Right atrium auricular region (tissue), 2 donors: ENCODE measurements at places on chromosomes 6 and 20. TPM values are rescaled to one million over a fixed set of nuclear protein-coding genes. Genes with fewer than 3 reads are reported as not detected.

Gene TXLNB
- 74.7 TPM for total RNA-seq

Gene APOM
- total RNA-seq = 1.2 TPM

Gene COL12A1
- total RNA-seq = 29.7 TPM

Gene PROKR2
- not detected for total RNA-seq

DNA sequence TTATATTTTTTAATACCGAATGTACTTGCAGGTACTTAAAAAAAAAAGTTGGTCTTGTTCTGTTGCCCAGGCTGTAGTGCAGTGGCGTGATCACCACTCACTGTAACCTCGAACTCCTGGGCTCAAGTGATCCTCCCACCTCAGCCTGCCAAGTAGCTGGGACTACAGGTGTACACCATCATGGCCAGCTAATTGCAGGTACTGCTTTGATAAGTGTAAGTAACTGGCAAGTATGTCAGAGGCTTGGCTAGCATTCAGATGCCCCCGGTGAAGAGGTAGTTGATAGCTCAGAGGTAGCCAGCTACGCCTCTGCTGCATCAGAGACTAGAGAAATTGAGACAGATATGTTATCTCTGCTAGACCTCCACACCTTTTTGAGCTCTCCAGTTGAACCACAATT is 40.5 kb downstream of the BTBD9 start:
- DNase-seq = no peak
- no peaks in the 10 kb centered on the region for H3K4me1 ChIP-seq
- peak overlapping the region; percentile 43 for H3K27ac ChIP-seq
- no peaks in the 10 kb centered on the region for H3K27me3 ChIP-seq
- H3K36me3 ChIP-seq = no peaks in the 10 kb centered on the region

DNA sequence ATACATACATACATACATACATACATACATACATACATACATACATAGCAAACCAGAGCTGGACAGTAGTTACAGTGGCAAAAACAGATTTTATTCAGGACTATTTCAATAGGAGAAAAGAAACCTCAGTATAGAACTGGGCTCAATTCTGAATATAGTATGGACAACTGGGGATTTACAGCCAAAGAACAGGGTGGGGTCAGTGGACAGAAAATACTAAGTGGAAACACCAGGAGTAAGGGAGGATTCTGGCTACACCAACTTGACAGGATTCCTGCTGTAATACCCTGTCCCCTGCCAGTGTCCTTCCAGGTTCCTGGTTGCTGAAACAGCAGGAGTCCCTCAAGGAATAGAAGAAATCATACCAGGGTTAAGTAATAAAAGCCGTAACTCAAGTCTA is 293.1 kb downstream of the SLC35F1 start:
- H3K27me3 ChIP-seq = no peaks in the 10 kb centered on the region
- no peak overlapping the region for H3K4me3 ChIP-seq
- no peaks in the 10 kb centered on the region for H3K4me1 ChIP-seq
- no peak for DNase-seq
- no peaks in the 10 kb centered on the region for H3K36me3 ChIP-seq

GRCh38 chr20:64116541-64117431 is 9.4 kb upstream of the NPBWR2 start:
- no peak overlapping the region for H3K27ac ChIP-seq
- no peak for DNase-seq
- no peaks in the 10 kb centered on the region for H3K4me1 ChIP-seq
- no peaks in the 10 kb centered on the region for H3K36me3 ChIP-seq
- H3K27me3 ChIP-seq = no peaks in the 10 kb centered on the region

GRCh38 chr6:122140031-122140430 is 259.4 kb upstream of the HSF2 start:
- no peak overlapping the region for H3K27ac ChIP-seq
- H3K27me3 ChIP-seq = no peaks in the 10 kb centered on the region
- no peak overlapping the region for H3K4me3 ChIP-seq
- H3K4me1 ChIP-seq = no peaks in the 10 kb centered on the region
- no peaks in the 10 kb centered on the region for H3K36me3 ChIP-seq
- no peak for DNase-seq

- no peak overlapping the region for H3K27ac ChIP-seq
- no peaks in the 10 kb centered on the region for H3K4me1 ChIP-seq
- no peaks in the 10 kb centered on the region for H3K36me3 ChIP-seq
- H3K27me3 ChIP-seq = no peaks in the 10 kb centered on the region
- no peak overlapping the region for H3K4me3 ChIP-seq
- no peak for DNase-seq
Measured at GRCh38 chr6:97052152-97052787, 127.7 kb downstream of the KLHL32 start.

GRCh38 chr20:48278961-48279481 is 493.7 kb upstream of the SULF2 start:
- H3K4me3 ChIP-seq = no peak overlapping the region
- DNase-seq = no peak
- H3K4me1 ChIP-seq = peaks cover 8% of the 10 kb centered on the region
- no peak overlapping the region for H3K27ac ChIP-seq

DNA sequence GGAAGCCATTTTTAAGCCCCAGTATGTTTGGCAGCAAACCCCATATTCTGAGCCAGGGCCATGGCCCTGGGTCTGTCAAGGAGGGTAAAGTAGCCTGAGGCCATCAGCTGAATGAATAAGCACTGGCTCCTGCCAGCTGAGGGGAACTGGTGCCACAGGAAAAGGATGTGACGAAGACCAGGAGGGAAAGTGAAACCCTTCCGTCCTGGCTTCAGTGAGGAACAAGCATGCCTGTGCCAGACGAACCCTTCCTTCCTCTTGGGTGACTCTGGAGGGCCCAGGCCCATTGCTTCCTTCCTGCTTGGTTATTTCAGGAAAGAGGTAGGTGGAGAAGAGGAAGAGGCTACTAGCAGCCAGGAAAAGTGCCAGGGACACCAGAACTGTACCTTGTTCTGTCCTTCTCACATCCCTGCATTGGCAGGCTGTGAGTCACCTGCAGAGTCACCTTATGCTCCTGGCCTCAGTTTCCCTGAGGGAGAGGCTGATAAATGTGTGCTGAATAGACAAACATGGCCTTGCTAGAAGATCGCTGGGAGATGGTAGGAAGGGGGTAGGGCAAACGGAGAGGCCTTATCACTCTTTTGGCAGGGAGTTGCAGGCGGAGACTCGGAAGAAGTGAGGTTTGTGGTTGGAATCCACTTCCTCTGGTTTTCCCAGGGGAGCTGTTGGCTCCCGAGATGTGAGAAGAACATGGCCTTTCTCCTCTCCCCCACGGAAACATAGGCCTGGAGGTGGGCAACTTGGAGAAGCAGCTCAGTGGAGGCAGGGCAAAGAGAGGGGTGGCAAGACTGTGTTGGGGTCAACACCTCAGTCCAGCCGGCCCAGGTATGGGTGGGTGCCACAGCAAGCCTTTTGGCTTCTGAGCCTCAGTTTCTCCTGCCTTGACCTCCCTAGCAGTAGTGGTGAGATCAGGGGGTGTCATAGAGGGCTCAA is 37.4 kb downstream of the COX4I2 start:
- H3K4me1 ChIP-seq = peaks cover 98% of the 10 kb centered on the region
- H3K27me3 ChIP-seq = no peaks in the 10 kb centered on the region

GRCh38 chr6:17334265-17334664 is 53.1 kb downstream of the RBM24 start:
- H3K4me1 ChIP-seq = no peaks in the 10 kb centered on the region
- no peak overlapping the region for H3K4me3 ChIP-seq
- no peak overlapping the region for H3K27ac ChIP-seq
- H3K27me3 ChIP-seq = no peaks in the 10 kb centered on the region
- H3K36me3 ChIP-seq = no peaks in the 10 kb centered on the region

- H3K4me1 ChIP-seq = no peaks in the 10 kb centered on the region
- no peaks in the 10 kb centered on the region for H3K27me3 ChIP-seq
- H3K36me3 ChIP-seq = no peaks in the 10 kb centered on the region
- H3K27ac ChIP-seq = no peak overlapping the region
- no peak for DNase-seq
Measured at GRCh38 chr20:33325350-33325749, 42.3 kb downstream of the BPIFB1 start.

DNA sequence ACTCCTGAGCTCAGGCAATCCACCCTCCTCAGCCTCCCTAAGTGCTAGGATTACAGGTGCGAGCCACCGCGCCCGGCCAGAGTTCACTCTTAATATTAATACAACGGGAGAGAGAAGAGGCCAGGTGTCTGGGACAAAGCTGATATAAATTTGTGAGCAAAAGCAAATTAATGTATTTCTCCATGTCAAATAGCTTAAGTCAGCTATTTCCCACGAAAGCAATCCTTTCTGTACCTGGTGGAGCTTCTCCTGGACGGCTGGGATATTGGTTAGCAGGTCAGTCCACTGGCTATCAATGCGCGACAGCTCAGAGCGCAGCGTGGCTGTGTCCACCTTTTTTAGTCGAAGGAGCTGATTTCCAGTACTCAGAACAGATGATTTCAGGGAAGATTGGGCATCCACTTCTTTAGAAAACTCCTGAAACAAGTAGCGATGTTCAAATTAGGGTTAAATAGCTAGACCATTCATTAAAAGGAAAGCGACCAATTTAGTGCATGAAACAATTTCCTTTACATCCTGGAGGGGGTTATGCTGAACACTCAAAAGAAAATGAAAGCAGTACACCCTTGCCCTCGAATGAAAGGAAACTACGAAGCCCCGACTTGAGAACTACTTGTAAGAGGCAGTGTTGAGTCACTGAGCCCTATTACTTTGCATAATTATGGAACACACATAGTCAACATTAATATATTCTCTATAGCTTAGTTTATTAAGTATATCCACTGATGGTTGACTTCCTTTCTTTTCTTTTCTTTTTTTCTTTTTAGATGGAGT is 403.4 kb downstream of the SYNE1 start:
- H3K4me1 ChIP-seq = peaks cover 19% of the 10 kb centered on the region
- no peak overlapping the region for H3K4me3 ChIP-seq
- H3K36me3 ChIP-seq = peaks cover 82% of the 10 kb centered on the region
- no peak for DNase-seq
- H3K27me3 ChIP-seq = no peaks in the 10 kb centered on the region
